Spleen (tissue), 13 donors: ENCODE measurements at places on chromosomes 6 and 20.

DNA sequence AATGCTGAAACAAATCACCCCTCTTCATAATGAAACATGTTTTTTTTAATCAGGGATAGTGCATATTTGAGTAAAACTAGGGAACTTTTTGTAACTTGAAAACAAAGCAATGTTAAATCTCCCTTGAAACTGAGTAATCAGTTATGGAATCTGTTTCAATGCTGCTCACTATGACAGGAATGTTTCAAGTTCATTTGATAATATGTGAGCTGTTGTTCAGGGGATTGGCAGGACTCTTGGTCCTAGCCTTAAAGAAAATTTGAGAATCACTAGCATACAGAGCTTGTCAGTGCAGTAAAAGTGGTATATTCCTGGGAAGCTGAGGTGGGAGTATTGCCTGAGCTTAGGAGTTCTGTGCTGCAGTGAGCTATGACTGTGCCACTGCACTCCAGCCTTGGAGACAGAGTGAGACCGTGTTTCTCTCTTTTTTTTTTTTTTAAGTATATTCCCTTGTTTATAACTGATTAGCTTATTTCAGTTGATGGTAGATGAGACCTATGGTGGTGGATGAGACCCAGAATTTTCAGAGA is 21.6 kb upstream of the CALHM6 start:
- DNase-seq: no peak

DNA sequence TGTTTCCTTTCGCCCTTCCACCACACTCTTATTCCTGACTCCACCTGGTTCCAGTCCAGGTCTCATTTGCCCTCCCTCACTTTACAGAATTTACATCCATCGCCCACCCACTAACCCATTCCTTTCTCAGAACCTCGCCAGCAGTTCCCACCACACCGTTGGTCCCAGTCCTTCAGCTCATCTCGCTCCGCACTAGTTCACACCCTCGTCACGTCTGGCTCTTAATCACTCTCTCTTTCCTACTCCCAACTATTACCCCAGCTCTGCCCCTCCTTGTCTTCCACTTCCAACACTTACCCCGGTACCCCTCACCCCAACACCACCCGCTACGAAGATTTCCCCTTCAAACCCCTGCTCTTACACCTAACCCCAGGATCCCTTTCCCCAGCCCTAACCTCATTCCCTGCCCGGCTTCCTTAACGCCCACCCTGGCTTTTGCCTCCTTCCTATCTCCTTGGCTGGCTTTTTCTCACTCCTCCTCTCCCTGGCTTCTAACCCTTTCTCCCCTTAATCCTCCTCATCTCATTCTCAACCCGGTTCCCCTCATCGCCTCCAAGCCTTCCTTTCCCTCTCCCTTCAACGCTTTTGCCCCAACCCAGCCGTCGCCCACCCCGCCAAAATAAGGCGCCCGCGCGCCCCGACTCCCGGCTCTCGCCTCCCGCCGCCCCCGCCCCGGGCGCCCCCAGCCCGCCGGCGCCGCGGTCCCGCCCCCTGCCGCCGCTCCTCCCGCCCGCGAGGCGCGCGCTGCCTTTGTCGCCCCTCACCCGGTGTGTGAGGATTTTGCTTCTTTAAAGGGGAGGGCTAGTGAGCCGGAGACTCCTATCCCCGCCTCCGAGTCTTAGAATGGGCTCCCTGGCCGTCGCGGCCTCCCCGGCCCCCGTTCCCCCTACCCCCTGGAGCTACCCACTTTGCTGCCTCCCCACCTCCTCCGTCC is 542 bp downstream of the USP49 start:
- DNase-seq: no peak

GRCh38 chr20:63319164-63320040 is 26.4 kb downstream of the COL20A1 start:
- no peak for DNase-seq

GRCh38 chr20:47862574-47863240 is 77.4 kb upstream of the SULF2 start:
- DNase-seq: no peak

DNA sequence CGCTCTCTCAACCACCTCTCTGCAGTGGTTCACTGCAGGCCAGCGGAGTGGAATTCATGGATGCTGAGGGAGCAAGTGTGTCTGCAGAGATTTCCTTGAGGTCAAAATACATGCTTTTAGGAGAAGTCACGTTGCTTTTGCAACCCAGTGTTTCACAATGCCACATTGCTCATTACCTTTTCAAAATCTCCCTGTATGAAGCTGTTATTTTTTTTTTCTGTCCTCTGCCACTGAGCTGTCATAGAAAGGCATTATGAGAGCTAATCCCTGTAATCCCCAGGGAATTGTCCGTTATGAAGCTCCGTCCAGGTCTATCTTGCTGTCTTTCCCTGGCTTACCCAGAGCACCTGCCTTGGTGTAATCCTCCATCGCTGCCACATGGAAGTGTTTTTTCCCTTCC is 60.5 kb upstream of the SLC22A23 start:
- no peak for DNase-seq

GRCh38 chr20:6232436-6232835 is 109.6 kb upstream of the FERMT1 start:
- DNase-seq: no peak

GRCh38 chr20:39029364-39029763 is 67.2 kb downstream of the DHX35 start:
- DNase-seq: no peak

GRCh38 chr6:150276937-150277742 is 91.7 kb upstream of the IYD start:
- DNase-seq: no peak

GRCh38 chr6:3457710-3458602 is 1.1 kb upstream of the SLC22A23 start:
- DNase-seq: no peak

GRCh38 chr20:17568972-17569521 is 828 bp upstream of the DSTN start:
- peak; percentile 83 for DNase-seq

DNA sequence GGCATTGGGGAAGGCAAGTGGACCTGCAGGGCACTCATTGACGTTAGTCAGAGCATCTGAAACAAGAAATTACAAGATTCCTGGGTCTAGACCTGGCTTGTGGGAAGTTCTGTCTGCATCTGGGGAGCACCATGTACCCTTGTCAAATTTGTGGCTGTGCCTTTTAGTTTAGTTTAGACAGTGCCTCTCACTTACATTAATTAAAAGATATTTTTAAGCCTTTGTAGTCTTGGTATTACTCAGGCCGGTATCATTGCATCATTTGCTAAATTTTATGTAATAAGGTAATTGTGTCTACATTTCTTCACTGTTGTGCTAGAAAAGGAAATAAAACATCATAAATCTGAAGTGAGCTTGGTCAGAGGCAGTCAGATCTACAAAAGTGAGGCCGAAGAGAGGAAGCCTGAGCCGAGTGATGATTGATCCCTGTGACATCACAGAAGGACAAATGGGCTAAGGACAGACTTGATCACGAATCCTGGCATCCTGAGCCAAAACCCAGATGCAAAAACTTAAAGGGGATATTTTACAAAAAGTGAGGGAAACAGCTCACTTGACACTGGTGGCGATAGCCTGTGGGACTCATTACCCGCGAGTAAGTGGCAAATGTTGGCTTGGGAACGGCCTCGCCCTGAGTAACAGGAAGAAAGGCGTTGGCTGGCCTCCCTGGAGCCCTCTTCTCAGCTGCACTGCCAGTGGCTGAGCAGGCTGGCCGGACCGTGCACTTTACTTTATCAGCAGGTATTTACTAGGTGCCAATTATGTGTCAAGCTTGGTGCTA is 106.5 kb downstream of the TCP11 start:
- DNase-seq: no peak

DNA sequence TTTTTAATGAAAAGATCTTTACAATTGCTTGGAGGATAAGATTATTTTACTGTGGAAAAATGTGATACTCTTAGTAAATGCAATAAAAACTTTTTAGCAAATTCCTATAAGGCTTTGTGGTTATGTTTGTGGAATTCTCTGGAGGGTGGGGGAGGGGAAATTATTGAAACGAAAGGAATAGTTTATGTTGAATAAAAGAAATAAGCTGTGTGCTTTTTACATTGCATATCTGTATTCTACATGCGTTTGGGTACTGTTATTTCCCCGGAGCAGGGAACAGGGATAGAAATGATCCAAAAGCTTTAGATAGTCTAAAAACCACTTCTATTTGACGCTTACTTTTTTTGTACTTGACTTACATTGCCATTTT is 143.8 kb downstream of the SLC16A10 start:
- no peak for DNase-seq

DNA sequence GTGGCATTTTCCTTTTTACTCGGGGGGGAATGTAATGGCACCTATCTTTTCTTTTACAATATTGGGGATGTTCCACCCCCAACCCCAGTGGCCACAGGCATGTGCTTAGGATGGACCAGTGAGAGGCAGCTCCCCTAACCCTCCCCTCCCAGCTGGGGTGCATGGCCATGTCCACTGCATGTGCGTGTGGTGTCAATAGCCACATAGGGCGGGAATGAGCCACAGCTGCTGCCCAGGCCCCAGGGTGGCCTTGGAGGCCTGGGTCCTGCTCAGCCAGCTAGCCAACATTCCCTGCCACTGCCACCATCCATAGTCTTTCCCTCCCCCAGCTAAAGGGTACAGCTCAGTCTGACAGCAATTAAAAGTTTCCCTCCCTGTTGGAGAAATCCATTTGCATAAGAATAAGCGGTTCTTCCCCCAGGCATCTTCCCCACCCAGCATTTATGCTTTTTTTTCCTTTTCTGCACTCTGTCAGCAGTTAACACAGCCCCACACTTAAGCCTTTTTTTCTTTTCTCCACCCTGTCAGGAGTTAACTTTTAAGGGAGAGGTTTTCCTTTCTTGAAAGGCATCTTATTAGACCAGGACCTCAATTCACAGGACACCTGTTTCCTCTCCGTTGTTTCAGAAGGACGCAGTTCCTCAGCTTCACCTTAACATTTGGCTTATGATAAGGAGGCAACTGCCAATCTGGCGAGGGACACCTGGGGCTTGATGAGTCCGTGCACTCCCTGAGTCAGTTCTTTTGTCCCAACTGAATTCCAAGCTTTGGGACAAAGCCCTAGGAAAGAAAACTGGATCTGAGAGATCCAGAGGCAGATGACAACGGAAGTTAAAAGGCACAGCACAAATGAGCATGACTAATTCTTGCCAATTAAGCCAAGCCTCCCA is 121.4 kb downstream of the TPBG start:
- DNase-seq: no peak

DNA sequence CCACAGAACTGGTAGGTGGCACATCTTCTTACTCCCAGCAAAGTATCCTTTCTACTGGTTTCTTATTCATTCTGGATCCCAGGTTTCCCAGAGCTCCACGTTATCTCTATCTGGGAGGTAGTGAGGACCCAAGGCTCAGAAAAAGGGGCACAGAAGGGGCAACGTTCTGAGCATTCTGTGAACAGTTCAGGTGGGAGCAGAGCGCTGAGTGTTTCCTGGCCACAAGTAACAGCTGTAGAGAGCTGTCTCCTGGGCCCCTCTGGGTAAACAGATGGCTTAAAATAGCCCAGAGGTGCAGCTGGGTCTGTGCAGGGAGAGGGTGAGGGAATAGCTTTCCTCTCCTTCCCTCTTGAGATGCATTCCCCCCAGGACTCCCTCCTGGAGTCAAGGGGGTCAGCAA is 2.1 kb downstream of the APOBEC2 start:
- DNase-seq: no peak

- DNase-seq: peak; percentile 32
Observed at GRCh38 chr20:5096463-5096862, 23.3 kb downstream of the PCNA start.

DNA sequence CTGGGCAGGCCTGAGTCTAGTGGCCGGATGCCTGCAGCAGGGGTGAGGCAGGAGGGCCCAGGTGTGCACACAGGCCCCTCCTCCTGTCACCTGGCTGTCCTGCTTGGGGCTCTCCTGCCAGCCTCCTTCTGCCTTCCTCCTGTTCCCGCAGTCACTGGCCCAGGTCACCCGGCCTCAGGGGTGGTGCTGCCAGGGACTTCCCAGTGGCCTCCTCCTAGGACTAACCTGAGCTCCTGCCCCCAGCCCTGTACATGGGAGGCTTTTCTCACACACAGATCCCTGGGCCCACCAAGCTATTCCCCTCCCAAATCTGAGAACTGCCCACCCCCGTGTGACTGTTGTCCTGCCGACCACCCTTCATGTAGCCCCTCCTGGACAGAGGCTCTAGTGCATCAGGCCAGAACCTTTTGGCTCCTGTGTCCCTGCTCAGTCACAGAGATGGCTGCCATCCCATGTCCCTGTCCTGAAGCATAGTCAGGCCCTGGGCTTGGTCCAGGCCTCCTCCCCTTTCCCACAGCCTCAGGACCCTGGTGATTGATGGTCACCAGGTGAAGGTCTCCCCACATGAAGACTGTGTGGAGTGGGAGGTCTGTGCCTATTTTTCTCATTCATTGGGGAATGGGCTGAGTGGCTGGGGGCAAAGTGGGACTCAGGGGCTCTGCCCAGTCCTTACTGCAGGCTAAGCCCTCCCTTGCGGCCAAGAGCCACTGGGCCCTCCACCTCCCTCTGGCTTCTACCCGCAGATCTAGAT is 1.1 kb upstream of the ULBP1 start:
- no peak for DNase-seq

GRCh38 chr6:6515691-6516607 is 72.6 kb upstream of the LY86 start:
- DNase-seq: no peak
